ENCODE measurements at places on chromosomes 13 and 19.
A peak's percentile ranks its signal among the peaks of the same experiment; 100 is the strongest.

DNA sequence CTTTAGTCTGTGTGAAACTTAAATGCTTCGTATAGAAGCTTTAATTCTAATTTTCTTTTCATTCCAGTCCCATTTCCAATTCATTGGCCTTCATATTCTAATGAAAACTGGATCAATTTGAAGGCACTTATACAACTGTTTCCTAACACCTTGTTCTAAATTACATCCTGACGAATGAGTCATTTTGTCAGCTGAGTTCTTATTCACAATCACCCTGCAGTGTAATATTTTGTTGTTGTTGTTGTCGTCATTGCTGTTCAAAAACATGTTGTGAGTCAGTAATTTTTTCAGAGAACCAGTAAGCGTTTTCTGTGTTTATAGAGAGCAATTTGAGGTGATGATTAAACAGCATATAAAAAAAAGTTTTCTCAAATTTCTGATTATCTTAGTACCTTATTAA lies 290.0 kb downstream of the PCDH9 start:
- no peak for DNase-seq

GRCh38 chr19:7294558-7295212 lies 471 bp upstream of the INSR start:
- peak; percentile 8 for DNase-seq

DNA sequence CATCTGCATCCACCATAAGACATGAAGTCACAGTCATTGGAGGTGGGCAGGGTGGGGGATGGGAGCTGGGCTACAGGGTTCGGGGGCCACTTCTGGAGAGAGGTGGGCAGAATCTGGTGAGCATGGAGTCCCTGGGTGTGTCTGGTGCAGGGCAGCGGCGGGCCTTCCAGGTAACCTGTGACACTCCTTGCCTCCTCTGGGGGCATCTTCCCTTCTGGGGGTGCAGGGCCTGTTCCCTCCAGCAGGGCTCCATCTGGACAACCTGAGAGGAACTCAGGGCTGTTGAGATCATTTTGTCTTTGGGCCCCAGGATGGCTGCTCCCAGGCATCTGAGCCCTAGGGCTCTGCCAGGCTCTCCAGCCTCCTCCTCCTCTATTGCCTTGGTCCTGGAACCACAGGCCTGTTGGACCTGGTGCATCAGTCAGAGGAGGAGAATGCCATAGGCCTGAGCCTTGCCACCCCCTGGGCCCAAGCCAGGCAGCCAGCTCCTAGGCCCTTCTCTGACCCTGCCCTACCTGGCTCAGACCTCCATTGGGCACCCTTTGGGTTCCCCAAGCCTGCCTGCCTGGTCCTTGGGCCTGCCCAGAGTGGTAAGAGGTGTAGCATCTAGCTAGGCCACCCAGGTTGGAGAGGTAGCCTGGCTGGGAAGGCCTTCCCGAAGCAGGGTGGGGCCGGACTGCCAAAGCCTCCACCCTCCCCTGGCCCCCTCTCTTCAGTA lies 13.4 kb downstream of the LYL1 start:
- DNase-seq, result no peak

GRCh38 chr13:103758222-103758621 lies 692.0 kb upstream of the SLC10A2 start:
- no peak for DNase-seq

DNA sequence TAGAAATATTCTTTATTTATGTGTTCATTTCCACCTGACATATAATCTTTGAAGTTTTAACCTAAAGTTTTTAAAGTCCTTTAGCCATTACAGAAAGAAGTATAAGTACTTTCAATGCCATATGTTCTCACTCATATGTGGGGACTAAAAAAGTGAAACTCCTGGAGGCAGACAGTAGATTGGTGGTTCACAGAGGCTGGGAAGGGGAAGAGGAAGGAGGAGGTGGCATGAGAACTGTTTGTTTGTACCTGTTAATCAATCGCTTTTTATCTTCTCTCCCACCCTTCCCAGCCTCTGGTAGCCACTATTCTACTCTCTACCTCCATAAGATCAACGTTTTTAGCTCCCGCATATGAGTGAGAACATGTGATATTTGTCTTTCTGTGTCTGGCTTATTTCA lies 131.1 kb downstream of the MYO16 start:
- no peak for DNase-seq

- peak; percentile 81 for DNase-seq
Measured at GRCh38 chr13:43023289-43023963, at the start of gene DNAJC15. Gene DNAJC15 (plus strand): TSS chr13:43023586. CDS start chr13:43023627, 41 bp downstream.

- no peak for DNase-seq
Measured at GRCh38 chr13:66560189-66560588, 669.9 kb downstream of the PCDH9 start.

- no peak for DNase-seq
Measured at GRCh38 chr13:58850161-58850560, 1218.6 kb downstream of the PCDH17 start.

- no peak for DNase-seq
Measured at GRCh38 chr13:30829833-30830637, 76.0 kb upstream of the MEDAG start.

GRCh38 chr13:29924482-29925350 lies 74.3 kb upstream of the UBL3 start:
- DNase-seq, result no peak

- peak; percentile 8 for DNase-seq
Measured at GRCh38 chr13:48804821-48805601, 151.3 kb downstream of the CYSLTR2 start.

- DNase-seq, result no peak
Measured at GRCh38 chr19:13297023-13297422, 146.8 kb downstream of the IER2 start.

DNA sequence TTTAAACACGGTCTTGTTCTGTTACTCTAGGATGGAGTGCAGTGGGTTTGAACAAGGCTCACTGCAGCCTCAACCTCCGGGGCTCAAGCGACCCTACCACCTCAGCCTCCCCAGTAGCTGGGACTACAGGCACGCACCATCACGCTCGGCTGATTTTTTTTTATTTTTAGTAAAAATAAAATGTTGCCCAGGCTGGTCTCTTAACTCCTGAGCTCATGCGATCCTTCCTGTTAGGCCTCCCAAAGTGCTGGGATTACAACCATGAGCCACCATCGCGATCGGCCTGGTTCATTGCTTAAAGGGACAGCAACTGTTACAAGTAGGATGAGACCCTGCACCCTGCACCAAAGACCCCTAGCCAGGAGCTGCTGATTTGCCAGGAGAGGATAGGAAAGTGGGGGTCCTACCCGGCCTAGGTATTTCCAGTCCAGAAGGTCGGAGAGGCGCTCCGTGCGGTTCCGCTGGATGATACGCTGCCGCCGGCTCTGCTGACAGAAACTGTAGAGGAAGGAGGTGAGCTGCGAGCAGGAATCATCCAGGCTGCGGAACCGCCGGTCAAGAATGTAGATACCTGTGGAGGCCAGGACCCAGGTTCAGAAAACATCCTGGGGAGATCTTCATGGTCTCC lies 5.1 kb downstream of the FTL start:
- DNase-seq, result no peak

DNA sequence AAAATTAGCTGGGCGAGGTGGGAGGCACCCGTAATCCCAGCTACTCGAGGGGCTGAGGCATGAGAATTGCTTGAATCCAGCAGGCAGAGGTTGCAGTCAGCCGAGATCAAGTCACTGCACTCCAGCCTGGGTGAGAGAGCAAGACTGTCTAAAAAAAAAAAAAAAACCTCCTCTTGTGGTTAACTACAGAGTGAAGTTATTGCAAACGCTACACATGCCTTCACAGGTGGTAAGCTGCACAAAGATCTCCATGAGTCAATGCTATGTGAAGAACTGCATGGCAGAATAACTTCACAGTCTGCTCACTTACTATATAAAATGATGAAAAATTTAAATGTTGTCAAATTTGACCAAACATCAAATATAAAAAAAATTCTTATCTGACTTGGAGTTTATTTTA lies 436.8 kb downstream of the FGF14 start:
- DNase-seq, result no peak

- no peak for DNase-seq
Measured at GRCh38 chr13:77519808-77520207, 15.7 kb upstream of the SCEL start.

- no peak for DNase-seq
Measured at GRCh38 chr13:22288496-22288895, 617.6 kb downstream of the FGF9 start.

DNA sequence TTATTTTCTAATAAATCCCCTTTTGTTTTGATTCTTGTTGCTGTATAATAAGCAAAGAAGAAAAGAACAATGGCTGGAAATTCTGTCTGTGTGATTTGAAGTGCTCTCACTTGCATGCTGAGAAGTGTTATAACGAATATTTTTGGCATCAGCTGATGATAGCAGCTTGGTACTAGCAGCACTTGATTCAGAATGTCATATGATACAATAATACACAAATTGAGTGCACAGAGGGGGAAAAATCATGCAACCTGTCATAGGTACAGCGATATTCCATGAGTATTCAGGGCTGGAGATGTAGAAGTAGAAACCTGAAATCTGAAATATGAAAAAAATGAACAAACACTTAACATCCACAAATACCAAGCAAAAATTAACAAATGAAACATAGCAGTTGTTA lies 108.1 kb downstream of the FGF14 start:
- no peak for DNase-seq

DNA sequence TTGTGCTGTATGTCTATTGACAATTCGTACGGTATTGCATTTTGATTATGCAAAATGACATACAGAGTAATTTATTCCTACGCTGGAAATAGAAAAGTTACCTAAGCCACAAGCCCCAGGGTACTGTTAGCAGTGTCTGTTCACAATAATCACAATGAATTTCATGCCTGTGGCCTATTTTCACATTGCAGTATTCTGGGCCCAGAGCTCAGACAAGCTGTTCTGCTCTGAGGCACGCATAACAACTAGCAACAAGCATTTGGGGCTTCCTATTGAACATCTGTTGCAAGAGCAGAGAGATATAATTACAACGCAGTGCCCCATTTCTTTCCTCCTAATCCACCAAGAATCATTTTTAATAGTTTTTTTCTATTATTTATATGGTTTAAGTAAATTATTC lies 158.9 kb upstream of the SGCG start:
- no peak for DNase-seq

DNA sequence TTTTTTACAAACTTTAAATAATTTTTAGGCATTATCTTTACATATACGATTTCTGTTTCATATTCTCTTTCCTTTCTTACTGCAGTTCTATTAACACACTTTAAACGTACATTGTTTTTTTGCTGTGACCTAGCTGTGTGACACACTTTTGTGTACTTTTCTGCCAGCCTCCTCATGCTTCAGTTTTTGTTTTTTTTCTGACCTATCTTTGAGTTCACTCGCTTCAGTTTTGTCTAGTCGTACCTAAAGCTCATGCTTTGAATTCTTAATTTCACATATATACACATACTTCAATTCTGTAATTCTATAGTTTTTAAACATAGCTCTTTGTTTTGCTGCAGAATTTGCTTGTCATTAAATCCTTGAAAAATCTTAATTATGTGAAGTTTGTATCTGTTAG lies 150.4 kb downstream of the PDS5B start:
- peak; percentile 17 for DNase-seq

DNA sequence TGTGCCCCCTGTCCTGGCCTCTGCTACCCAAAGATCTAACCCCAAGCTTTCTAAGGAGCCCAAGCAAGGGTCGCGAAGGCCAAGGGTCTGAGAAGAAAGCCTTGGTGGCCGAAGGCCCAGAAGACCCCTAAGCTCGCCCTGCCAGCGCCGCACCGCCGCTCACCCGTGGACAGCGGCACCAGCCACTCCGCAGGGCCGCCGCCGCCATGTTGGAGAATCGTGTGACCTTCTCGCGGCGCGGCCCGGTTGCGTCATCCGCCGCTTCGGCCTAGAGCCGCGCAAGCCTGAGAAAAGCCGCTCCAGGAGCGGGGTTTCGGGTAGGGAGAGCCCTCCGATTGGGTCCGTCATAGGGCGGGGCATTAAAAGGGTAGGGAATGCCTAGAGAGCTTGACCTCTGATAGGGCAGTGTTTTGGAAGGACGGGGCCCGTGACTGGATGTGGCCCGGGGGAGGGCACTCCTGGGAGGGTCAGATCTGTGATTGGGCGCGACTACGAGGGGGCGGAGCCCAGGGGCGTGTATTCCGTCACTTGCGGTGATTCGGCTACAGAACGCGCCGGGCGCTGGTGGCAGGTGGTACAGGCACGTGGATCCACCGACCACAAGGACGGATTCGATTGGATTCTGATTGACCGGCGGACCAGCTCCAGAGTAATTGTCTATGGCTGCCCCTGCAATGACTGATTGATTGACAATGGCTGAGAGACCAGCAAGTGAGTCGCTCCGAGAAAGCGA lies at the start of gene TIMM44:
TIMM44 (minus strand) TSS at position 223 of the 733 bp plus-strand sequence; CDS start at position 208, 15 bp downstream.
- peak; percentile 99 for DNase-seq

- DNase-seq, result no peak
Measured at GRCh38 chr13:107252428-107252827, 684.5 kb upstream of the ARGLU1 start.

GRCh38 chr13:70534466-70534865 lies 426.2 kb upstream of the KLHL1 start:
- DNase-seq, result no peak

DNA sequence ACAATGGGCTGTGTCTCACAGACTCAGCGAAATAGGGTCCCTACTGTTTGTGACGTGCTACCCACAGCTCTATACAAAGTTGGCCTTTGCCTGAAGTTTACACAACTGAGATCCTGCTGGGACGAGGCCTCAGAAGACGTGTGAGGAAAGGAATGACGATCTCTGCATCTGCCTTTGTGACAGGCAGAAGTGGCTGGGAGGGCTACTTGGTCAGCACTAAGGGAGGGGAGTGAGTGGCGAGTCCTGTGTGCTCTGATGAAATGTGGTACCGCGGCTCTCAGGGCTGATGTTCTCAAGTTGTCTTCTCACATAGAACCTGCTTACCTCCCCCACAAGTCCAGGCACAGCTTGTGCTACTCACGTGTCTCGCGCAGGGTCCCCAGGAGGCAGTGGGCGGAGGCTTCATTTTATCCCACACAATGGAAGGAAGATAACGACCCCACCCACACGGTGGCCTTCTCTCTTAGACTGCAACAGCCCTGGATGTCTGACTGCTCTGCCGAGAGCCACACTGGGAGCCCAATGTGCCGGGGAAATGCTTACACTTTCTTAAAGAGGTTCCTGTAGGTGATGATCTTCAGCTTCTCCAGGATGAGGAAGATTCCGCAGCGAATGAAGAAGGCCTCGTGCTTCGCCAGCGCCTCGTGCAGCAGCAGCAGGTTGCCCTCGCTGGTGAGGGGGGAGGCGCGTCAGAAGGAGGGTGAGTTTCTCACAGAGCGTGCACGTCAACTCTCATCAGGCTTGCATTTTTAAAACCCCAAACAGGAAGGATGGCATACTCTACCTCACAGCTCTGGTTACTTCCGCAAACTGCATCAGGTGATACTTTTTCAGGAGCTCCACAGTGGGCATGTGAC lies 21.2 kb downstream of the PROZ start:
- peak; percentile 43 for DNase-seq

- no peak for DNase-seq
Measured at GRCh38 chr13:72805676-72806346, 23.9 kb downstream of the PIBF1 start.

GRCh38 chr19:4932711-4933110 lies 23.4 kb downstream of the UHRF1 start:
- no peak for DNase-seq

DNA sequence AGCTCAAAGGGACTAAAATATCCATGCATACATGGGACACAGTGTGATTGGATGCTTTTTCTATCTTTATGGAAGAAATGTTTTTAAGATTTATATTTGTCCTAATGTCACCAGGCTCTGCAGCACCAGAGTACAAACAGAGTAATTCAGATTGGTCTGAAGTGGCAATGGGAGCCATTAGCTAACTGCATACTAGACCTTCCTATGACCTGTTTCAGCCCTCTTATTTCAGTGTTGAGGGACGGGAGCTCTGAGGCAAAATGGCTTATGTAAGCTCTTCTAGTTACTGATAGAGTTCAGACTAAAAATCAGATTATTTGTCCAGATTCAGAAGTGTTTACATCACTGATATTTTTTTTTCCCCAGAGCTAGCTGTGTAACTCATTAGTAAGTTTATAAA lies 4.9 kb downstream of the SLAIN1 start:
- DNase-seq, result no peak

GRCh38 chr13:113915786-113916329 lies 52.0 kb upstream of the GAS6 start:
- DNase-seq, result no peak
